Body of pancreas (tissue), 4 donors: ENCODE measurements at places on chromosomes 5 and 9. TPM values are rescaled to one million over a fixed set of nuclear protein-coding genes. Genes with fewer than 3 reads are reported as not detected.

GRCh38 chr9:101397746-101398067 lies 711 bp downstream of the MRPL50 start:
- no peaks in the 10 kb centered on the region for H3K27me3 ChIP-seq
- peak overlapping the region; percentile 65 for H3K4me3 ChIP-seq
- no peak for DNase-seq
- peaks cover 66% of the 10 kb centered on the region for H3K4me1 ChIP-seq
- peak overlapping the region; percentile 90 for H3K27ac ChIP-seq

The CCDC152 gene
- total RNA-seq: 1.3 TPM

DNA sequence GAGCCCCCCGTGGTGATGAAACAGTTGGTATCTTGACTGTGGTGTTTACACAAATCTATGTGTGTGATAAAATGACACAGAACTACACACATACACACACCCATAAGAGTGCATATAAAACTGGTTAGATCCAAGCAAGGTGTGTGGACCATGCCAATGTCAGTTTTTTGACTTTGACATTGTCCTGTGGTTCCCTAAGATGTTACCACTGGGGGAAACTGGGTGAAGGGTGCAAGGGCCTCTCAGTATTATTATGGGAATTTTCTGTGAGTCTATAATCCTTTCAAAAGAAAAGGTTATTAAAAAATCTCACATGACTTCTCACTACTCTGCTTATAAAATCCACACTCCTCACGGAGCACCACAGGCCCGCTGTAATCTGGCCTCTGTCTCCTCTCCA lies 13.4 kb upstream of the KCNIP1 start:
- H3K4me3 ChIP-seq: no peak overlapping the region
- no peak for DNase-seq
- H3K27me3 ChIP-seq: no peaks in the 10 kb centered on the region
- H3K36me3 ChIP-seq: no peaks in the 10 kb centered on the region
- H3K4me1 ChIP-seq: peaks cover 15% of the 10 kb centered on the region

The COL23A1 gene
- total RNA-seq: not detected

GRCh38 chr5:93257616-93258015 lies 323.4 kb downstream of the NR2F1-AS1 start:
- no peak overlapping the region for H3K27ac ChIP-seq
- H3K4me1 ChIP-seq: no peaks in the 10 kb centered on the region
- DNase-seq: no peak
- H3K27me3 ChIP-seq: no peaks in the 10 kb centered on the region
- no peaks in the 10 kb centered on the region for H3K36me3 ChIP-seq
- no peak overlapping the region for H3K4me3 ChIP-seq

- no peak overlapping the region for H3K4me3 ChIP-seq
- H3K27ac ChIP-seq: peak overlapping the region; percentile 74
- peaks cover 14% of the 10 kb centered on the region for H3K4me1 ChIP-seq
Measured at GRCh38 chr5:43422143-43422542, 10.0 kb upstream of the CCL28 start.

The ZBTB26 gene
- total RNA-seq: 2.0 TPM

GRCh38 chr5:98503616-98504015 lies 269.8 kb upstream of the RGMB start:
- H3K36me3 ChIP-seq: no peaks in the 10 kb centered on the region
- DNase-seq: peak; percentile 50
- H3K27me3 ChIP-seq: no peaks in the 10 kb centered on the region
- H3K4me1 ChIP-seq: peaks cover 27% of the 10 kb centered on the region
- H3K4me3 ChIP-seq: no peak overlapping the region

The BDP1 gene
- total RNA-seq: 27.4 TPM

DNA sequence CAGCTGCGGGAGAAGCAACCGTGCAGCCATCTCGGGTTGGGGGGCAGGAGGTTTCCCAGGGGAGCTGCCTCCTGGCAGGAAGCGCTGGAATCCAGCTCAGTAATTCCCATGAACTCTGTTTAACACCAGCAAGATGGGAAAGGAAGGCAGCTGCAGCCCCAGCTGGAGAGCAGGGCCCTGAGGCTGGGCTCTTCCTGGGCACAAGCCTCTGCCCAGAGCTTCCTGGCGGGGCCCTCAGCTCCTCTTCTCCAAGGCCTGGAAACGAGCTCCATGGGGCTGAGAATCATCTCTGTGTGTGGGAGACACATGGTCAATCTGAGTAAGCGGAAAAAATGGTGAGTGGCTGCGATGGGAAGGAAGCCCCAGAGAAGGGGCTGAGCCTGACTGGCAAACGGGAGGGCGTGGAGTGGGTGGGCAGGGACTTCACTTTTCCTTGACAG lies 6.3 kb downstream of the MRPL36 start:
- peaks cover 11% of the 10 kb centered on the region for H3K4me1 ChIP-seq
- no peak for DNase-seq
- H3K27ac ChIP-seq: no peak overlapping the region
- H3K4me3 ChIP-seq: no peak overlapping the region

DNA sequence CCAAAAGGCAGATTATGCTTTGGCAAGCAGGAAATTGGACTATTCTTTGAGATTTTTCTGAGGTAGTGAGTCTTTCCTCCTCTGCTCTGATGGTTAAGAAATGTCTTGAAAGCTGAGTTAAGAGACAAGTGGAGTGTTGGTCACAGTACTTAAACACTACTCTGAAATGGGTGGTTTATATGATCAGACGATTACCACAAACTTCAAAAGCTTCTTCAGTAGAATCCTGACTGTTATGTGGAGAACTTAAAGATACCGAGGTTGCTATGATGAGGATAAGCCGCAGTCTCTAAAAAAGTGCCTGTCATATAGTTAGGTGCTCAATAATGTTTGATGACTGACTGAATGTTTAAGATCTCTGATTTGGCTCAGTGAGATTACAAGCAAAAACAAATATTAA lies 24.3 kb downstream of the GCNT4 start:
- no peaks in the 10 kb centered on the region for H3K36me3 ChIP-seq
- no peaks in the 10 kb centered on the region for H3K4me1 ChIP-seq
- H3K27me3 ChIP-seq: no peaks in the 10 kb centered on the region
- H3K27ac ChIP-seq: no peak overlapping the region

The EDIL3 gene
- total RNA-seq: 4.7 TPM

- no peaks in the 10 kb centered on the region for H3K4me1 ChIP-seq
- DNase-seq: no peak
- H3K27me3 ChIP-seq: no peaks in the 10 kb centered on the region
- no peak overlapping the region for H3K4me3 ChIP-seq
Measured at GRCh38 chr5:53543401-53543800, 17.0 kb upstream of the NDUFS4 start.

GRCh38 chr5:139445325-139446170 lies 6.2 kb upstream of the DNAJC18 start:
- no peaks in the 10 kb centered on the region for H3K4me1 ChIP-seq
- no peak overlapping the region for H3K4me3 ChIP-seq
- no peak overlapping the region for H3K27ac ChIP-seq
- H3K27me3 ChIP-seq: no peaks in the 10 kb centered on the region
- no peaks in the 10 kb centered on the region for H3K36me3 ChIP-seq
- no peak for DNase-seq

DNA sequence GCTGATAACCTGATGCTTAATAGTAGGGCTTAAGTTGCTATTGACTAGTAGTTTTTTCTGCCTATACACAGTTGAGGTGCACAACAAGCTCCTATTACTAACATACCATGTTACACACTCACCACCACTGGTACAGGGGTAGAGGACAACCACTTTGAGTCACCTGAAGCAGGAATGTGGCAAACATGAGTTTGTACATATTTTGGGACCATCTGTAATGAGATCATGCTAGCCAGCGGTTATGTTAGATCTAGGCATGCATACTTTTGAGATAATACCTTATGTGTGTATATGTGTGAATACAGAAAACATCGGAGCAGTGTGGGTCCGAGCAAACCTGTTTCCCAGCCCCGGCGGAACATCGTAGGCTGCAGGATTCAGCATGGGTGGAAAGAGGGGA lies 72.8 kb upstream of the NXNL2 start:
- H3K36me3 ChIP-seq: no peaks in the 10 kb centered on the region
- no peak overlapping the region for H3K4me3 ChIP-seq
- H3K27me3 ChIP-seq: no peaks in the 10 kb centered on the region
- no peak overlapping the region for H3K27ac ChIP-seq

DNA sequence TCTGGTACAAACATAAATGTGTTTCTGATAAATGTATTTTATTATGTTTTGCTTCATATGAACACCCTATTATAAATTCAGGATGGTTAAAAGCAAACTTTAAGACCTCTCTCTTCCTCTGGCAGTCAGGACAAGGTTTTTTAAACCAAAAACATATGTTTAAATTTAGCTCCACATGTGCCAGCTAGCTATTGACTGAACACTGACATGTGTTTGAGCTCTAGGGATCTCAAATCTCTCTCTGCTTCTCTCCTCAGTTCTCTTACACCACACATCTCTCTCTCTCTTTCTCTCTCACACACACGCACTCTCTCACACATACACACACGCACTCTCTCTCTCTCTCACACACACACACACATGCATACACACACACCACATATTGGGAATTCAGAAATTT lies 150.1 kb upstream of the RFX3 start:
- no peak overlapping the region for H3K4me3 ChIP-seq
- no peaks in the 10 kb centered on the region for H3K4me1 ChIP-seq
- H3K27ac ChIP-seq: no peak overlapping the region
- H3K36me3 ChIP-seq: no peaks in the 10 kb centered on the region

- H3K27ac ChIP-seq: no peak overlapping the region
- H3K4me1 ChIP-seq: no peaks in the 10 kb centered on the region
- no peak overlapping the region for H3K4me3 ChIP-seq
- H3K27me3 ChIP-seq: no peaks in the 10 kb centered on the region
- no peak for DNase-seq
Measured at GRCh38 chr9:81758123-81758797, 68.9 kb upstream of the TLE1 start.

GRCh38 chr5:135466178-135467050 lies 14.3 kb upstream of the TIFAB start:
- no peaks in the 10 kb centered on the region for H3K36me3 ChIP-seq
- no peak overlapping the region for H3K4me3 ChIP-seq
- no peaks in the 10 kb centered on the region for H3K27me3 ChIP-seq
- DNase-seq: peak; percentile 71
- peaks cover 10% of the 10 kb centered on the region for H3K4me1 ChIP-seq
- H3K27ac ChIP-seq: no peak overlapping the region

The YIPF5 gene
- 20.4 TPM for total RNA-seq

- H3K27ac ChIP-seq: no peak overlapping the region
- no peaks in the 10 kb centered on the region for H3K27me3 ChIP-seq
- no peak for DNase-seq
- H3K36me3 ChIP-seq: no peaks in the 10 kb centered on the region
Measured at GRCh38 chr9:32487981-32488380, 38.0 kb downstream of the RIGI start.

DNA sequence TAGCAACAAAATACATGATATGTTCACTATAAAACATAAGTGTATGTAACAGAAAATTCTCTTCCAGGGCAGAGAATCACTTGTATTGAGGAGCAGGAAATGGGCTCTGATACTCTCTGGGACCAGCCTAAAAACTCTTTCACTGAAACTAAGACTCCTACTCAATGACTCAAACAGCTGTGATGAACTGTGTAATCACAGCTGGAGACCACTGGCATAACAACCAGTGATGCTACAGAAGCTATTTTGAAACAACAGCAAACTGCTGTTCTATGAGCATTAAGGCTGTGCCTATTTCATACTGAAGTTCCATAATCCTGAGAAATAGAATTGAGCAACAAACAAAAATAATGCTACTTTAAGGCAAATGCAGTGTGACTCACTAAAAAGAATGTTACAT lies 594.0 kb downstream of the HINT1 start:
- no peak for DNase-seq
- no peaks in the 10 kb centered on the region for H3K4me1 ChIP-seq
- no peaks in the 10 kb centered on the region for H3K27me3 ChIP-seq
- H3K27ac ChIP-seq: no peak overlapping the region
- no peaks in the 10 kb centered on the region for H3K36me3 ChIP-seq
- no peak overlapping the region for H3K4me3 ChIP-seq

- H3K4me1 ChIP-seq: peaks cover 12% of the 10 kb centered on the region
- H3K4me3 ChIP-seq: no peak overlapping the region
- peaks cover 20% of the 10 kb centered on the region for H3K36me3 ChIP-seq
- H3K27ac ChIP-seq: no peak overlapping the region
- DNase-seq: peak; percentile 25
Measured at GRCh38 chr5:75361310-75361709, 24.3 kb downstream of the HMGCR start.

- no peak overlapping the region for H3K27ac ChIP-seq
- no peaks in the 10 kb centered on the region for H3K36me3 ChIP-seq
- peaks cover 18% of the 10 kb centered on the region for H3K4me1 ChIP-seq
- no peak overlapping the region for H3K4me3 ChIP-seq
- no peak for DNase-seq
Measured at GRCh38 chr5:124927735-124928134, 181.3 kb upstream of the ZNF608 start.

The QRFP gene
- total RNA-seq: not detected

GRCh38 chr9:124210697-124211096 lies 47.1 kb upstream of the NEK6 start:
- H3K4me3 ChIP-seq: no peak overlapping the region
- no peak overlapping the region for H3K27ac ChIP-seq
- no peaks in the 10 kb centered on the region for H3K36me3 ChIP-seq

GRCh38 chr5:116288524-116288923 lies 203.7 kb downstream of the COMMD10 start:
- H3K27me3 ChIP-seq: no peaks in the 10 kb centered on the region
- H3K27ac ChIP-seq: no peak overlapping the region
- no peak overlapping the region for H3K4me3 ChIP-seq
- H3K36me3 ChIP-seq: no peaks in the 10 kb centered on the region
- no peaks in the 10 kb centered on the region for H3K4me1 ChIP-seq
- DNase-seq: no peak

- no peak overlapping the region for H3K27ac ChIP-seq
- H3K4me3 ChIP-seq: no peak overlapping the region
- no peaks in the 10 kb centered on the region for H3K36me3 ChIP-seq
- DNase-seq: no peak
- H3K27me3 ChIP-seq: no peaks in the 10 kb centered on the region
- H3K4me1 ChIP-seq: peaks cover 26% of the 10 kb centered on the region
Measured at GRCh38 chr5:127933348-127933747, 150.2 kb upstream of the SLC12A2 start.

- H3K4me1 ChIP-seq: no peaks in the 10 kb centered on the region
- H3K27ac ChIP-seq: no peak overlapping the region
- no peaks in the 10 kb centered on the region for H3K27me3 ChIP-seq
- H3K36me3 ChIP-seq: no peaks in the 10 kb centered on the region
- DNase-seq: no peak
- no peak overlapping the region for H3K4me3 ChIP-seq
Measured at GRCh38 chr5:91495699-91496098, 112.6 kb upstream of the ARRDC3 start.

The ITGA2 gene
- 4.0 TPM for total RNA-seq

The RHOBTB3 gene
- total RNA-seq: 153 TPM

DNA sequence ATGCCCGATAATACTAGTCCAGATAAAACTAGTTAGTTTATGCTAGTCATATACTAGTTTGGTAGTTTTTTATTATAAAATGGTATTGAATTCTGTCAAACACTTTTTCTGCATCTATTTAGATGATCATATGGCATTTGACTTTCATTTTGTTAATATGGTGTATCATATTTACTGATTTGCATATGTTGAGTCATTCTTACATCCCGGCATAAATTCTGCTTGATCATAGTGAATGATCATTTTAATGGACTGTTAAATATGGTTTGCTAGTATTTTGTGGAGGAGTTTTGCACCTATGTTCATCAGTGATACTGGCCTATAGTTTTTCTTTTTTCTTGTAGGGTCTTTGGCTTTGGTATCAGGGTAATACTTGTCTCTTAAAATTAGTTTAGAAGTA lies 365.6 kb downstream of the TAF11L14 start:
- H3K4me1 ChIP-seq: no peaks in the 10 kb centered on the region
- no peak overlapping the region for H3K27ac ChIP-seq
- DNase-seq: no peak
- H3K27me3 ChIP-seq: no peaks in the 10 kb centered on the region

- no peak overlapping the region for H3K27ac ChIP-seq
- H3K27me3 ChIP-seq: no peaks in the 10 kb centered on the region
- H3K36me3 ChIP-seq: no peaks in the 10 kb centered on the region
- H3K4me3 ChIP-seq: no peak overlapping the region
Measured at GRCh38 chr5:180495991-180496741, 2.0 kb downstream of the CNOT6 start.
